CD8-positive, alpha-beta memory T cell (primary cell): ENCODE measurements at places on chromosomes 16 and 17. TPM values are rescaled to one million over a fixed set of nuclear protein-coding genes. Genes with fewer than 3 reads are reported as not detected.

Gene CCL13
- total RNA-seq, result not detected

Gene RNF157
- 13.9 TPM for total RNA-seq

Gene MYH1
- total RNA-seq, result not detected

Gene ZNF597
- 2.4 TPM for total RNA-seq

Gene CD300LF
- not detected for total RNA-seq

Gene TBC1D3I
- 0.20 TPM for total RNA-seq

Gene SLC52A1
- total RNA-seq, result 0.35 TPM

Gene SEC14L5
- total RNA-seq, result not detected

- no peak for DNase-seq
These were observed 5.8 kb downstream of the PIK3R6 start for GRCh38 chr17:8861495-8862181.

GRCh38 chr17:45342871-45343526 is 26.2 kb upstream of the MAP3K14 start:
- DNase-seq, result no peak

DNA sequence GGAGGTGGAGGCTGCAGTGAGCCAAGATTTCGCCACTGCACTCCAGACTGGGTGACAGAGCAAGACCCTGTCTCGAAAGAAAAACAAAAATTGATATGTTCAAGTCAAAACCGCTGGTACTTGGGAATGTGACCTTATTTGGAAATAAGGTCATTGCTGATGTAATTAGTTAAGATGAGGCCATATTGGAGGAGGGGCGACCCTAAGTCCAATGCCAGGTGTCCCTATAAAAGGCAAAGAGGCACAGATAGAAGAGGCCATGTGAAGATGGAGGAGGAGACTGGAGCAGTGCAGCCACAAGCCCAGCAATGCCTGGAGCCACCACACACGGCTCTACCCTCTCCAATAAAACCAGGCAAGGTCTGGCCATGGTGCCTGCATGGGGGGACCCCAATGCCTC is 50.8 kb upstream of the JPH3 start:
- no peak for DNase-seq

- DNase-seq, result no peak
These were observed 123.1 kb downstream of the C16orf78 start for GRCh38 chr16:49496656-49497055.

GRCh38 chr17:73341350-73342049 is 29.7 kb upstream of the CDC42EP4 start:
- no peak for DNase-seq

DNA sequence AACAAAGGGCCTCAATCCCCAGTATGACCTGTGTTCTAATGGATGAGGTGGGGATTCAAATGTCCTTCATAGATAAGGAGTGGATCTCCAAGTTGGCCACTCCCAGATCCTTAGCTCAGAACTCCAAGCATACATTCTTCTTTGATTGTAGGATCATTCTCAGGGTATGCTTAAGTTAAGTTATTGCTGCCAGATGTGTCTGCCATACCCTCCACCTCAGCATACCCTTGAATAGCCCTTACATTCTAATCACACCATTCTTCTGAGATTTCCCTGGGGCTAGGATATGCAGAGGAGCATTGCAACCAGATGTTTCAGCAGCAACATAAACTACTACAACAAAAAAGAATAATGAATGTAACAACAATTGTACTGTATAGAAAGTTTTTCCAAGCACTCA is 1.6 kb upstream of the KRTAP2-4 start:
- DNase-seq, result no peak

- DNase-seq, result no peak
These were observed 2.3 kb downstream of the DDX19A start for GRCh38 chr16:70348991-70349390.

GRCh38 chr16:27315333-27316037 is 1.7 kb downstream of the IL4R start:
- peak; percentile 70 for DNase-seq

- DNase-seq, result peak; percentile 35
These were observed 1.7 kb downstream of the METRNL start for GRCh38 chr17:83080858-83081683.

DNA sequence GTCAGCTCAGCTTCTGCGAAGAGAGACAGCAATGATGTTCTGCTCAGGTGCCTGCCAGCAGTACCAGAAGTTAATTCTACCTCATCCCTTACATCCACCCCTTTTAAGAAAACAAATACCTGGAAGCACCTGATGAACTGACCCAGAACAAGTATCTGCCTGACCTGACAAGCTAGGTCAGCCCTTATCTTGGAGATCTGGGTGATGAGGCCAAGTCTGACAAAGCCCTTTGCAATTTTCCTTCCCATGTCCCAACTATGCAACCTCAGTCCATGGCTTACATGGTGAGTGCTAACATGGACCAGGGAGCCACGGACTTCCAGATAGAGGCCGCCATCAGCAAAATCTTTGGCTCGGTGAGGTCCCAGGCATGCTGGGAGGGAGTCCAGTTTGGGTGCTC is 3.6 kb downstream of the ACADVL start:
- no peak for DNase-seq

- DNase-seq, result no peak
These were observed 24.3 kb downstream of the STAT3 start for GRCh38 chr17:42363767-42364585.

- no peak for DNase-seq
These were observed 14.0 kb downstream of the CPSF4L start for GRCh38 chr17:73247726-73248125.

DNA sequence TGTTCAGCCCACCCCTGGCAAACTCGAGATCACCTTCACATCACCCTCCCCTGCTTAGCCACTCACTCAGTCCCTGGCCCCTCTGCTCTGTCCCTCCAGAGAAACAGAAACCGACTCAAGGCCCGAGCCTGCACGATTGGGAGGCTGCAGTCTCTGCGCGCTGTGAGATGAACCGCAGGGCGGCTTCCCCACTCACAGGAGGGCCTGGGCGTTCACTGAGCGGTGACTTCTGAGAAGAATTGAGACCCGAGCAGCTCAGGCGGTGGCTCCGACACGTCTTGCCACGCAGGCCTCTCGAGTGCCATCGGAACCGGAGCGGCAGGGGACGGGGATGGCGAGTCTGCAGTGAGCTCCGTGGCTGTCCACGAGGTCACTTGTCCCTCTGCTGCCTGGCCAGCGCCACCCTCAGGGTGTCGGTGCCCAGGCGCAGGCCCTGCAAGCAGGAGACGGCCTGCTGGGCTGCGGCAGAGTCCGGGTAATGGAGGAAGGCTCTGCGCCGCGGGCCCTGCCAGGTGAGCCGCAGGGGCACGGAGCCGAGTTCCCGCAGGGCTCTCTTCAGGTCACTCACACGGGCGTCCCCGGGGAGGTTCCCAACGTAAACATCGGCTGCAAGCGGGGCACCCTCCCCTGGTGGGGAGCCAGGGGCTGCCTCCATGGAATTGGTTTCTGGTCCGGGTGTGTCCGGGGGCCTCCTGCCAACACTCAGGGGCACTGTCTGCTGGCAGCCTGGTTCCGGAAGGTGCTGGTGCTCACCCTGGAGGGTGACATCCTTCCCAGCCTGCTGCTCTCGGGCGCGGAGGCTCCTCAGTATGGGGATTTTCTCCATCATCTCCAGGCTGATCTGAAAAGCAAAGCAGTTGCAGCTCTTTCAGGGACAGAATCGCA is 21.6 kb downstream of the FOXF1 start:
- DNase-seq, result no peak
